Fibroblast of skin of scalp (primary cell): ENCODE measurements at places on chromosomes 3 and 15.

DNA sequence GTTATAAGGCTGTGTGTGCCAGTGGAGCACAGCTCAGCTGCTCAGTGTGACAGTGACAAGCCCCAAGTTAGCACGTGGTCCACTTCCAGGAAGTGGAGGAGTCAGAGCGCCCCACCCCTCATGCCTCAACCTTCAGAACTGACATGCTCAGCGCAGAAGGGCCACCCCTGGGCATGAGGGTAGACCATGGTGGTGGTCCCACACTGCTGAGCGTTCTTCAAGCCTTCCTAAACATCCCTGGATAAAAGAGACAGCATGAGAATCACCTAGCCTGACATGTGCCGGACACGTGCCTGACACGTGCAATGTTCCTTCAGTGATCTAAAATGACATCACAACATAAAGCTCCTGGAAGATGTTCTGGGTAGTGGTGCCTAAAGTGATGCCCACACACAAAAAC, 16.8 kb downstream of the ATP10A start:
- no peak for DNase-seq

- DNase-seq = no peak
Observed at GRCh38 chr15:75091814-75092213, 68.4 kb downstream of the PPCDC start.

- no peak for DNase-seq
Observed at GRCh38 chr3:192863091-192863420, 54.6 kb downstream of the MB21D2 start.

DNA sequence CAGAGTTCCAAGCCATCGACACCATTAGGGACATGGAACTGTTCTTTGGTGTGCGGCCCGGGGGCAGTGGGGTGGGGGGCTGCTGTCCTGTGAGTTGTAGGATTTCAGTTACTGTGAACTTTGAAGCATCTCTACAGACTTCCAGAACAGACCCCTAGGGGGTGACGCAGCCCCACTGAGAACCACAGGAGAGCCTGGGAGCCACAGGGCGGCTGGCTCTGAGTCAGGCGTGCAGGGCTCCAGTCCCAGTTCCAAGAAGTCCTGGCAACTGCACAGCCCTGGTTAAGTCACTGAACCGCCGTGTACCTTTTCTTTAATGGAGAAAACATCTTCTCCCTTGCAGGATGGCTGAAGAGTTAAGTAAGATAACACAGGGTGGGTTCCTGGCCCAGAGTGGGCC, 23.5 kb upstream of the LRTM1 start:
- peak; percentile 91 for DNase-seq

- DNase-seq = no peak
Observed at GRCh38 chr15:67641453-67641852, 99.0 kb downstream of the MAP2K5 start.

- peak; percentile 22 for DNase-seq
Observed at GRCh38 chr3:13229273-13229949, 156.2 kb upstream of the IQSEC1 start.

- DNase-seq = no peak
Observed at GRCh38 chr3:60890226-60890625, 361.0 kb downstream of the FHIT start.

GRCh38 chr15:89243691-89244573, at the start of gene FANCI:
FANCI (plus strand) TSS chr15:89243979; CDS start chr15:89247648, 3,669 bp downstream.
- peak; percentile 93 for DNase-seq

DNA sequence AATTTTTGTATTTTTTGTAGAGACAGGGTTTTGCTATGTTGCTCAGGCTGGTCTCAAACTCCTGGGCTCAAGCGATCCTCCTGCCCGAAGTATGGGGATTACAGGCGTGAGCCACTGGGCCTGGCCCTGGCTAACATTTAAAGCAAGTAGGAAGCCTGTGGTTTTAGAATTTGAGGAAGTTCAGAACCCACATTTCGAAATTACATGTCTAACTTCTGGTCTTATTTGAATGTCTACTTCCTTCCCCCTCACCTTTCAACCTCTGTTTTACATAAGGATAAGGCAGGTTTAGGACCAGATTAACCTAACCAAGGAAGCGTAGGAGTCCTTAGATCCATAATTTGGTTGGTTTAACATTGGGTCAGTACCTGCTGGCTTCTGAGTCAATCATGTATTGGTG, 120.5 kb upstream of the PROK2 start:
- DNase-seq = no peak

DNA sequence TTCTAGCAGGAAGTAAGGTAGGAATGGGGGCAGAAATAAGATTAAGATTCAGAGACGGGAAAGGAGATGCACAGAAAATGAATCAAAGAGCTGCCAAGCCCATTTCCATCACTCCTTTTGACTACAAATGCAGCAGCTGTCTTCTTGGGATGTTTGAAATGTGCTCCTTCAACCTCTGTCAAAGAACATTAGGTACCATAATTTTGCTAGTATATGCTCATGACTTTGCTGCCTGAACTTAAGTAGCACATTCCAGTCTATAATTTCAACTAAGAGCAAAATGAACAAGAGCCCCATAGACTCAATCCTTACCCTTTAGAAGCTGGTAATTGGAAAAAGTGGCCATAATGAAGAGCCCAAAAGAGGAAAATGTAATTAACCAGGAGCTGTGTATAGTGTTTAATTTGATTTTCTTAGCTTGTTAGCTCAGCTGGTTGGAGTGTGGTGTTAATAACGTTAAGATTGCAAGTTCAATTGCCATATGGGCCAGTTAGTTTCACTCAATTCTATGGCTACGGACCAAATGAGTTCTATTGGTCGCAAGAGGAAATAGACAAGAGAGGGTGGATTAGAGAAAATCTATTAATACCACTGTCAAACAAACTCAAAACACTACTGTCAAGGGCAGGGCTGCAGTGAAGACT, 349.9 kb downstream of the ZBBX start:
- DNase-seq = no peak

DNA sequence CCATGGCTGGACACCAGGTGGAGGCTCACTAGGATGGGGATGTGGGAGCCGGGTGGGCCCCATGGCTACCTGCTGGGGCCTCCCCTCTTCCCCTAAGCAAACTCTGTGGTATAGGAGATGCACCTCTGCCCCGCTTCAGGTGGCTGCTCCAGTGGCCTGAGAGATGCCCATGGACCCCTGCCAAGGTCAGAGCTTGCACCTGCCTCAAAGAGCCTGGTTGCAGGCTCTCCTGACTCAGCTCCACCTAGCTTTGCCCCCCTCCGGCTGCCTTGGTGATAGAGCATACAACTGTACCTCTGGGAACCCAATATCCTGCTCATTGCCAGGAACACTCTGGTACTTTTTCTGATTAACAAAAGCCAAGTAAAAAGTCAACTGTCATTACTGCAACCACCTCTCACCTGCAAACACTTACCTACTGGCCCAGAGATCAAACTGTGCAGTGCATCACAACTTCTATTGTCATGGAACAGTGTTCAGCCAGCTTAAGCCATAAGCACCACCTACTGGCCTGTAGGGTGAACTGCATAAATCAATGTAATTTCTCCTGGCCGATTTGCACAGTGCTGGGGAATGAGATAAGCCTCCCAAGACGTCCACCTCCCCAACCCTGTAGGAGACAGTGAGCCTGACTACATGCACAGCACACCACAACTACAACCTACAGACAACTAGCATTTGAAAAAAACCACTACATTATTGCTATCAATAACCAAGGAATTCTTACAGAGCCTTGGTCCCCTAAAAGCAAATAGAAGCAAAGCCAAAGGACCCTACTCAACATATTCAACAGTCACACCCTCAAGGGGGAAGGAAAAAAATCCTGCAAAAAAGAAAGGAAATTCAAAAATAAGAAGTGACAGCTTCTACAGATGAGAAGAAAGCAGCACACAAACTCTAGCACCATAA, 352.4 kb upstream of the ARHGEF26 start:
- peak; percentile 65 for DNase-seq

DNA sequence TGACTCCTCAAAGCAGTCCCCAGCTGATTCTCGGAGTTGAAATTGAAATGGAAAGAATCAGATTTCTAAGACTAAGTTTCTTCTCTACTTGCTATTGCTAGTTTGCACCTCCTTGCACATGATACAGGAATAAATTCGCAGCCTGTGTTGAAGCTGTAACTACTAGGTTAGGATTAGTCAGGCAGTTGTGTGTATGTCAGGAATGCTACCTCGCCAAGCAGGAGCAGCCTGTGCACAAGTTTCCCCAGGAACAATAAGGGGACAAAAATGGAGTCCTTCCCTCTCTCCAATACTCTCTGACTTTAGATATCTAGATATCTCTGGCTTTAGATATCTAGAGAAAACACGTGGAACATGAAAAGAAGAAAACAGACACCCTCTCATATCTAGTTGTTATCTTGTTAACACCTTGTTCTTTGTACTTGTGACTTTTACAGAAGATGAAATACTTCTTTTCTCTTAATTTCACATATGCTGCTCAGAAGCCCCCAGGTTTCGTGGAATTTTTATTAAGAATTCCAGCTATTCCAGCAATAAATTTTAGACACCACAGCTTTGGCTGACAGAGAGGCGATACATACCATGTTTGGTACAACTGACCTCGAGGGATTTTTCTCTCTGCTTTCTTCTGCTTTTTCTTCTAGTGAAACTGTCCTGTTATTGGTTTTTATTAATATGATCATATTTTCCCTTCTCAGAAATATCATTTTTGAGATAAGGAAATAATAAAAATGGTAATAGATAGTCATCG, 56.1 kb upstream of the CMSS1 start:
- DNase-seq = no peak

- no peak for DNase-seq
Observed at GRCh38 chr3:122577409-122578031, at the start of gene PARP15. PARP15 (plus strand) TSS chr3:122577650; CDS start chr3:122577668, 18 bp downstream.

- DNase-seq = peak; percentile 42
Observed at GRCh38 chr3:194285850-194286197, 65.3 kb downstream of the CPN2 start.

GRCh38 chr3:146326875-146327543, 76.1 kb upstream of the PLSCR4 start:
- DNase-seq = peak; percentile 72

DNA sequence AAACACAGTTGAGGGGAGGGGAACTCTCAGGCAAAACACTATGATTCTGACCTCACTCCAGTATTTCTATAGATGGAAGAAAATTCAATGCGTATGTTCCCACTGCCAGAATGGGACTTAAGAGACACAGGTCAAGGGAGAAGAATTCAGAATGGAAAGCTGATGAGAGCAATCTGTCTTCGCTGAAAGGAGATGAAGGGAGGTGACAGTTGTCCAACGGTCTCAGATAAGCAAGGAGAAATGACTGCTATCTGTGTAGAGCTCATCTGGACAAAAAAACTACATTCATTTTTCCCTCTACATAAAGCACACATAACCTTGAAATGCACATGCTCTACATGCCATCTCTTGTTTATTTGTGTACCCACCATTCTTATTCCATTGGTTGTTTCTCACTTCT, 405.1 kb downstream of the LSAMP start:
- DNase-seq = no peak

- no peak for DNase-seq
Observed at GRCh38 chr3:47355010-47355409, 25.8 kb upstream of the PTPN23 start.

DNA sequence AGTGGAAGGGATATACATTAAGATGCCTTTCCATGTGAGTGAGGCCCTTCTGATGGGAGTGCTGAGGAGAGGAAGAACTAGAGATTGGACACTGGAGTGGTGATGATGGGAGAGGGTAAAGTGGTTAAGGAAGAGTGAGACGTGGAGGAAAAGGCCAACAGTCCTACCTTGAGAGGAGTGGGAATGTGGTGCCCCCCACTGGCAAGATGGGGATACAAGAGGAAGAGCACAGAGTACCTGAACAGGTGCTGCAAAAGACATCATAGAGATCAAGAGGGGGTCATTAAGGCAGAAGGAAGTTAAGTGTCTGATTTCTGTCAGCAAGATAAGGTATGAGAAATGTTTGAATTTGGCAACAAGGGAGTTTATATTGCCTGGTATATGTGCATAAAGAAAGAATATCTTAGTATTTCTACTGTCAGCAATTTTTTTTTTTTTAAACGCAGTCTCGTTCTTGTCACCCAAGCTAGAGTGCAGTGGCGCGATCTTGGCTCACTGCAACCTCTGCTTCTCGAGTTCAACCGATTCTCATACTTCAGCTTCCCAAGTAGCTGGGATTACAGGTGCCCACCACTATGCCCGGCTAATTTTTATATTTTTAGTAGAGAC, 34.0 kb downstream of the ARIH2 start:
- no peak for DNase-seq

- DNase-seq = no peak
Observed at GRCh38 chr3:128348805-128349531, 117.7 kb downstream of the DNAJB8 start.

- DNase-seq = no peak
Observed at GRCh38 chr15:69787791-69788190, 309.9 kb downstream of the TLE3 start.

DNA sequence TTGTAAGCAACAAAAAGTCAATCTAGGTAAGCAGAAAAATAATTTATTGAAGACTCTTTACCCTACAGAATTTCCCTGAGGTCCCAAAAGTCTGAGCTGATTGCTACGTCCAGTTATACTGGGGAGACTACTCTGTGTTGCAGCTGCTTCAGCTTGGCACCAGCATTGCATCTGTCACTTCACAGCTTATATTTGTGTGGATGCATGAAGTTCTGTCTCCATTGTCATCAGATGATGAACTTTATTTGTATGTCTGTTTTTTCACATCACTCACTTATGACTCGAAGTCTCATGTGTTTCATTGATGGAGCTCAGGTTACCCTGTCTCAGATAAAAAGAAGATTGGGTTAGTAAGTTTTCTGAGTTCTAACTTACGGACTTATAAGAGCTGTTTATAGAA, 75.3 kb upstream of the LRRFIP2 start:
- no peak for DNase-seq

GRCh38 chr15:26950001-26950400, 21.0 kb upstream of the GABRG3 start:
- no peak for DNase-seq

- no peak for DNase-seq
Observed at GRCh38 chr3:55911266-55911665, 424.2 kb upstream of the WNT5A start.

DNA sequence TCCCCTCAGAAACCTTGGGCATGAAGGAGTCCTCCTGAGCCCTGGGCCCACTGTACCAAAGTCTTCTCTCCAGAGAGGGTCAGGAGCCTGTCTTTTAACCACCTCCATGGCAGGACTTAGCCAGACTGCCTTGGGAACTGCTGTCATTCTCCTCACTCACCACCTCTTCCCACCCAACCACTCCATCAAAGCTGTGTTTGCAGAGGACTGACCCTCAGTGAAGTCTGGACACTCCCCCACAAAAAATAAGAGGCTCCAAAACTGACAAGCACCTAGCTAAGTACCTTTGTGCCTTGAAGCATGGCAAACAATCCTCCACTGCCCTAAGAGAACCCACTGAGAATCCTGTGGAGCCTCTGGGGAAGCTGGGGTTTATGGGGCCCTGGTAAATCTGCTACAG, 2.3 kb upstream of the SCAP start:
- DNase-seq = no peak

DNA sequence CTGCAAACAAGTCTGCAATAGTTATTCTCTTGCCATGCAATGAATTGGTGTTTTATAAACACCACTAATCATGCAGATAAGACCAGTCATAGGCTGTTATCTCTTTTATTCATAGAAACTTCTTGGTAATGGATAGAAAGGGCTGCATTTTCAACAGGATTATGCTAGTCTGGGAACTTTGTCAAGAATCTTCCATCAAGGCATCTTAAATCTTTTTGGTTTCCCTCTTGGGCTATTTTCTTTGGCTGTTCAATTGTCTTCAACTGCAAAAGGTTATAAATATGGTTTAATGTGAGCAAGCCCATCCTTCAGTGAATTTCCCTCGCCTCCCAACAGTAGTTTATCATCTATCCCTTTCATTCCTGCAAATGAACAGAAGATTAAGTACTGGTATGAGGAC, 59.0 kb upstream of the MINAR1 start:
- DNase-seq = no peak
